Type B pancreatic cell (in vitro differentiated cells): ENCODE measurements at places on chromosomes 12 and 14. TPM values are rescaled to one million over a fixed set of nuclear protein-coding genes. Genes with fewer than 3 reads are reported as not detected.

DNA sequence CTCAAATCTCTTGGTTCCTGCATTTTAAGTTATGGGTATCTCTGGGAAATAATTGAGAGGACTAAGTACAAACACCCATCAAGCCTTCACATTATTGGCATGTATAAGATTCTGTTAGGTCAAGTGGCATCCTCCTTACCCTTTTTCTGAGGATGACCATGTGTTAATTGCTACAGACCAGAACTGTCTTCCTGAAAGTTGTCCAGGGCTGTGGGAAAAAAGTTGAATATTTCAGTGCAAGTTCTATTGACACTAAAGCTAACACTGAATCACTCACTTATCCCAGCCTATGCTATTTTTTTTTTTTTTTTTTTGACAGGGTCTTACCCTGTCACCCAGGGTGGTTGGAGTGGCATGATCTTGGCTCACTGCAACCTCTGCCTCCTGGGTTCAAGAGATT, 130.1 kb upstream of the HIF1A start:
- peaks cover 16% of the 10 kb centered on the region for H3K27me3 ChIP-seq
- no peak overlapping the region for H3K4me3 ChIP-seq
- H3K36me3 ChIP-seq = no peaks in the 10 kb centered on the region
- DNase-seq = no peak

DNA sequence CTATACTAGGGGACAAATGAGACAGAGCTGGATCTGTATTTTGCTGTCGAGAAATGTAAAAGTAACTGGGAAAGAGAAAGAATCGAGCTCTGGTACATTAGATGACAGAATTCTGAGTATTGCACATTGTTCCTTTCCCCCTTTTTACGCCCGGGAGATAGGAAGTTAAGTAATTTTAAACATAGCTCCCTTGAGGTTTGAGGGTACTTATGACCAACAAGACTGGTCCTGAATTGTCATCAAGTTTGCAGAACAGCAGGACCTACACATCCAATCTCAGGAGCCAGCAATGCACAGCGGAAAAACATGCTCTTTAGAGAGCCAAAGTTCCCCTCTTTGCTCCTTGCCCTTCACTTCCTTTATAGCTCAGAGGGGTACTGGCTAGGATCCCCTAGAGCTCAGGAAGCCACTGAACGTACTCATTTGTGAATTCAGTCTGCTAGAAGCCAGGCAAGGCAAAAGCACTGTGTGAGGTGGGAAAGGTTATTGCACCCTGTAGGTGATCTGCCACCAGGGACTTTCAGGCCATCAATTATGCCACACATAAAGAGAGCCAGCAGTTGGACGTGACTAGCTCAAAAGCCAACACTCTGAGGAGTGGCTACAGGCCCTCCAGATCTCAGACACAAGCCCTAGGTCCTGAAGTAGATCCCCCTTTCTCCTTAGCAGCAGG, 333.8 kb downstream of the KCNH5 start:
- no peak for DNase-seq
- no peaks in the 10 kb centered on the region for H3K27me3 ChIP-seq
- no peaks in the 10 kb centered on the region for H3K36me3 ChIP-seq
- no peak overlapping the region for H3K27ac ChIP-seq
- H3K4me1 ChIP-seq = no peaks in the 10 kb centered on the region
- H3K4me3 ChIP-seq = no peak overlapping the region

GRCh38 chr12:70254846-70255245, 11.6 kb downstream of the CNOT2 start:
- no peak overlapping the region for H3K4me3 ChIP-seq
- peak overlapping the region; percentile 33 for H3K27ac ChIP-seq
- H3K27me3 ChIP-seq = no peaks in the 10 kb centered on the region
- peaks cover 28% of the 10 kb centered on the region for H3K4me1 ChIP-seq

The SLC4A8 gene
- 14.0 and 18.5 TPM in 2 replicates for total RNA-seq
